ENCODE measurements at places on chromosomes 13 and 19.

GRCh38 chr13:101903890-101904289, 451.4 kb downstream of the ITGBL1 start:
- no peak for ATAC-seq

- no peak for ATAC-seq
These were observed 1.5 kb downstream of the SMAD9 start for GRCh38 chr13:36918246-36919131.

DNA sequence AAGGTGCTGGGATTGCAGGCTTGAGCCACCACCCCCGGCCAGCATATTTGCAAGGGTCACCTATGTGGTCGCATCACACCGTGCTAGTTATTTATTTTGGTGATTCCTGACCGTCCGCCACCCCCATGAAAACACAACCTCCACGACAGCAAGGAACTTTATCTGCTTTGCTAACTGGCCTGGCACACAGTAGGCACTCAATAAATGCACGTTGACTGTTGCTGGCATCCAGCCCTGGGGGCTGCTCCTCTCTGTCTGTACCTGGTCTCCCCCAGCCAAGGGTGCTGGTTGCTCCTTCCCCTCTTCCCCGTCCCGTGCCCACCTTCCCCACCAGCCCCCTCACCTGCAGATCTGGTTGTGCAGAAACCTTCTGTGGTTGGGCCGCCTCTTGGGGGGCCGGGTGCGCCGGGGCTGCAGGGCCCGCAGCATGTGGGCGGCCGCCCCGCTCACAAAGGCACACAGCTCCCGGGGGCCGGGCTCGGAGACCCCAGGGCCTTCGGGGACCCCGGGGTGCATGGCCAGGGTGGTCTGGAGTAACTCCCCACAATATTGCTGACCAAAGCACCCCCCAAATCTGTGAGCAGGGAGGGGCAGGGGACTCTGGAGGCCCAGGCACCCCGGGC, 401 bp downstream of the C19orf85 start:
- no peak for ATAC-seq

- no peak for ATAC-seq
These were observed 18.8 kb downstream of the CYTH2 start for GRCh38 chr19:48487948-48488347.

DNA sequence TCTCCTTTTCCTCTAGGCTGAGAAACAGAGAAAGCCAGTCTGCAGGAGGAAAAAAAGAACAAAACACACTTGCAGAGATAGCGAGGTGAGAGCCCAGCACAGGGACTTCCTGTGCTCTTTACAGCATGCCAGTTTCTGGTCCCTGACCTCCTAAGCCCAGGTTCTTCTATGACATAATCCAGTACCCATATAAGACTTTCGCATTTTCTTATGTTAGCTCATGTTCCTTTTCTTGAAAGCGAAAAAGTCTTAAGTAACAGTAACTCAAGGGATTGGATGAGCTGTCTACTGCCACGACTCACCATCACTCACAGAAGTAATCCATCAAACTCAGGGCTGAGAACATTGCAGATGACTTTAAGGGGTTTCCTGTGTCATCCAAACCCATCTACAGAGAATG, 17.4 kb downstream of the CCDC70 start:
- no peak for ATAC-seq

DNA sequence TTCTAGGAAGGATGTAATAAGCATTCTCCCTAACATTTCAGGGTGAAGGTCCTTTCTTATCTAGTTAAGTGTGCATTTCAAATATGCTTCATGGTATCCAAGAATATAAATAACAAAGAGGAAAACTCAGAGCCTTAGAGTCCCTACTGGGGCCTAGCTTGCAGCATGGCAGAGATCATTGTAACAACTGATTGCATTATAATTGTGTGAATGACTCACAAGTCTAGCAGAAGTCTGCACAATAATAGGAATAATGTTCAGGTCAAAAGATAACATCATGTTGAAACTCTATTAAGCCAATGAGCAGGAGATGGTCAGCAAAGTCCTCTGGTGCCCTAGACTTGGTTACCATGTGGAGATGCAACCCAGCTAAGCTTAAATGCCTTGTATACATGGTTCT, 3.4 kb downstream of the POSTN start:
- ATAC-seq: no peak

GRCh38 chr19:42352301-42353259, 27.1 kb downstream of the MEGF8 start:
- no peak for ATAC-seq

- peak; percentile 12 for ATAC-seq
These were observed 110.1 kb downstream of the KCTD15 start for GRCh38 chr19:33906578-33907335.

DNA sequence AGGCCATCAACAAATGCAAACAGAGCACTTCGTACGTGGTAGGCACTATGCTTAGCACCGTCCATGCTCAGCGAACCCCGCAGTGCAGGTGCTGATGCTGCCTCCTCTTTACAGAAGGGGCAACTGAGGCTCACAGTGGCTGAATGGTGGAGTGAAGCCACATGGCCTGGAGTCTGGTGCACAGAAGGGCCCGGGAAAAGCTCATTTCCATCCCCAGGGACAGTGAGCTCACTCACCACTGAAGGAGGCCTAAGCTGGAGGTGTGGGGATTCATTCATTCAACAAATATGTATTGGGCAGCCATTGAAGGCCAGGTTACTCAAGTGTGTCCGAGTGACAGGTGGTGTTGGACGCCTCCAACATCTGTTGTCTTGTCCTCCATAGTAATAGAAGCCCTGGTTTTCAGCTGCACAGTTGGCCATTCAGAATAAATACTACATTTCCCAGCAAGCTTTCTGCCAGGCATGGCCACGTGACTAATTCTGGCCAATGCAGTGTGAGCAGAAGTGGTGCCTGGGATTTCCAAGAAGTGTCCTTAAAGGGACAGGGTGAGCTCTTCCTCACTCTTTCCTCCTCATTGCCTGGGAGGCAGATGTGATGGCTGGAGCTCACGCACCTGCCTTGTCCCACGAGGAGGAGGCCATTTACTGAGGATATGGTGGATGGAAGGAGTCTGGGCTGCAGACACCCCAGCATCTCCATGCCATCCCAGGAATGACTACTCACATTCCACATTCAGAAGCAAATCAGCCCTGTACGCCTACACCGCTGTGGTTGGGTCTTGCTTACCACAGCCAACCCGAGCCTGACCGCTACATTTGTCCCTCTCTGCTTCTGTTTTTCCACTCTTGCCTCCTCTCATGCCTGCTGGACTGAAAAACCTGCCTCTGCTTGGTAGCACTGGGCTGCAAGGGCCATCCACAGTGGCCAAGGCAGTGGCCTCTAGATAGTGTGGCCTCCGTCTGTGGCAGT, 2.3 kb upstream of the ZNRF4 start:
- no peak for ATAC-seq
